ENCODE measurements at places on chromosomes 11 and 22. TPM values are rescaled to one million over a fixed set of nuclear protein-coding genes. Genes with fewer than 3 reads are reported as not detected.

MGAT3 gene
- 3.5 TPM for polyA plus RNA-seq

BLID gene
- polyA plus RNA-seq, result not detected

MS4A3 gene
- 0.80 TPM for polyA plus RNA-seq

FGF3 gene
- not detected for polyA plus RNA-seq

EMID1 gene
- 7.5 TPM for polyA plus RNA-seq

SAA4 gene
- not detected for polyA plus RNA-seq

MN1 gene
- polyA plus RNA-seq, result 16.9 TPM

OR5I1 gene
- polyA plus RNA-seq, result not detected

PLEKHA7 gene
- 4.0 TPM for polyA plus RNA-seq

MMP11 gene
- 9.1 TPM for polyA plus RNA-seq

CRYBA4 gene
- not detected for polyA plus RNA-seq

TRIM44 gene
- 37.7 TPM for polyA plus RNA-seq

MRGPRX3 gene
- polyA plus RNA-seq, result not detected

PLAAT4 gene
- polyA plus RNA-seq, result 2.9 TPM

CD82 gene
- polyA plus RNA-seq, result 77.0 TPM

EIF3L gene
- polyA plus RNA-seq, result 1,359 TPM

RNF214 gene
- 17.8 TPM for polyA plus RNA-seq

All from forelimb muscle (tissue), 1 donor.